ENCODE measurements at places on chromosomes 1 and 21. TPM values are rescaled to one million over a fixed set of nuclear protein-coding genes. Genes with fewer than 3 reads are reported as not detected.

Gene PTP4A2
- 312 TPM for total RNA-seq

Gene HCN3
- total RNA-seq, result 0.87 TPM

Gene BGLAP
- not detected for total RNA-seq

Gene FCRL5
- not detected for total RNA-seq

Gene ATAD3C
- total RNA-seq, result not detected

Gene SLC19A1
- 3.5 TPM for total RNA-seq

Measured in smooth muscle cell of trachea (primary cell).